Cerebellar nuclear complex (tissue), 1 donor: ENCODE measurements at places on chromosomes 13 and 19.

DNA sequence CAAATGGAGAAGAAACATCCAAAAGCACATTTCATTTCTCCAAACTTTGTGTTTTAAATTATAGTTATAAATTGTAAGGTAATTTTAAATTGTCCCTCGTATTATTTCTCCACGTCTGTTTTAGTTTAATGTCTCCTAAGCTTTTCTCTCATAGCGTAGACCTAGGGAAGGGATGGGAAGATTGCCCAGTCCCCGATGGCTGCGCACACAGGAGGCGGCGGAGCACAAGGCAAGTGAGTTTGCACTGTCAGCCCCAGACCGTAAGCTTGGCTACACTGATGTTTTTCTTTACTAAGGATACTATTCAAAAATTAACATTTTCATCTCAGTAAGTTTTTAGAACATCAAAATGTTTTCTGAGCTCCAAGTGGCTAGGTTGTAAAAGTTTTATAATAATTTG, 72.3 kb downstream of the GPR12 start:
- no peak for DNase-seq

- no peak for DNase-seq
These were observed 1301.6 kb downstream of the UQCRFS1 start for GRCh38 chr19:27911122-27911898.

DNA sequence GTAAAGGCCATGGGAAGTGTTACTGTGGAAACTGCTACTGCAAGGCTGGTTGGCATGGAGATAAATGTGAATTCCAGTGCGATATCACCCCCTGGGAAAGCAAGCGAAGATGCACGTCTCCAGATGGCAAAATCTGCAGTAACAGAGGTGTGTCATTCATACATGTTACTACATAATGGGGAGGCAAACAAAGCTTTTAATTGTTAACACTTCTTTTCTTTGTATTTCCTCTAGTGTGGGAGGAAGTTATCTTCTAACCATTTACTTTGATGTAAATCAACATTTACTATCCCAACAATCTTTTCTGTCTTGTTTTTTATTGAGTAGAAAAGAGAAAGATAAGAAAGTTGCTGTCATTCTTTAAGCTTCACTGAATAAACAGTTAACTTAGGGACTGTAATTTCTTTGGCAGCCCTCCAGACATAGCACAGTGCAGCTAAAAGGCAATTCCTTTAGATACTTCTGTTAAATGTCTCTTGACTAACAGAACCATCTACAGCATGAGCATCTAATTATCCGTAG, 126.9 kb downstream of the ITGBL1 start:
- DNase-seq, result no peak

- DNase-seq, result no peak
These were observed 17.4 kb downstream of the PIP5K1C start for GRCh38 chr19:3682741-3683404.

DNA sequence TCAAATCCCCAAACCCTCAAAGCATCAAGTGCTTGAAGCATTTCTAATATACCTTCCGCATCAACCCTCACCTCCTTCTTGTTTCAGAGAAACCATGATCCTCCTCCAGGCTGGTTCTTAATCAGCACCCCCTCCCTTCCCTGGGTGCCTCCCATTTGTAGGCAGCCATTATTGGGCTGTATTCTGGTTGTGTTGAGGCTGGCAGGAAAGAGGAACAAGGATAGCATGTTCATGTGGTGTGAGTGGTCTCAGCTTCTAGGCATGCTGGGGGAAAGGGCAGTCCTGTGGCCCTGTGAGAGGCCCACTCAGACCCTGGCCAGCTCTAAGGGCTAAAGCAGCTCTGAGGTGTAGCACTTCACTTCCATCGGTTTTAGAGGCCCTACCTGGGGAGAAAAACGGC, 18.9 kb upstream of the TRIM13 start:
- DNase-seq, result no peak

DNA sequence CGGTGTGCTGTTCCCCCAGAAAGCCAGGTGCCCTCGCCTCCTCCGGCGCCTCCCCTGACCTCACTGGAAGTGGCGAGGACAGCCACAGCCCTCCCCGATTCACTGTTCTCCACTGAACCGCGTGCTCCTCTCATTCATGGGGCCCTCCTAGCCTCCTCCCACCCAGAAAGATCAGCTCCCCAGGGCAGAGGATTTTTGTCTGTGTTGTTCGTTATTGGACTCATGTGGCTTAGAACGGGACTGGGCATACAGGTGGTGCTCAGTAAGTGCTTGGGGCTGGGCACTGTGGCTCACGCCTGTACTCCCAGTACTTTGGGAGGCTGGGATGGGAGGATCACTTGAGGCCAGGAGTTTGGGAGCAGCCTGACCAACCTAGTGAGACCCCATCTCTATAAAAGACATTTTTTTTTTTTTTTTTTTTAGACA, 3.8 kb downstream of the PRTN3 start:
- DNase-seq, result no peak

DNA sequence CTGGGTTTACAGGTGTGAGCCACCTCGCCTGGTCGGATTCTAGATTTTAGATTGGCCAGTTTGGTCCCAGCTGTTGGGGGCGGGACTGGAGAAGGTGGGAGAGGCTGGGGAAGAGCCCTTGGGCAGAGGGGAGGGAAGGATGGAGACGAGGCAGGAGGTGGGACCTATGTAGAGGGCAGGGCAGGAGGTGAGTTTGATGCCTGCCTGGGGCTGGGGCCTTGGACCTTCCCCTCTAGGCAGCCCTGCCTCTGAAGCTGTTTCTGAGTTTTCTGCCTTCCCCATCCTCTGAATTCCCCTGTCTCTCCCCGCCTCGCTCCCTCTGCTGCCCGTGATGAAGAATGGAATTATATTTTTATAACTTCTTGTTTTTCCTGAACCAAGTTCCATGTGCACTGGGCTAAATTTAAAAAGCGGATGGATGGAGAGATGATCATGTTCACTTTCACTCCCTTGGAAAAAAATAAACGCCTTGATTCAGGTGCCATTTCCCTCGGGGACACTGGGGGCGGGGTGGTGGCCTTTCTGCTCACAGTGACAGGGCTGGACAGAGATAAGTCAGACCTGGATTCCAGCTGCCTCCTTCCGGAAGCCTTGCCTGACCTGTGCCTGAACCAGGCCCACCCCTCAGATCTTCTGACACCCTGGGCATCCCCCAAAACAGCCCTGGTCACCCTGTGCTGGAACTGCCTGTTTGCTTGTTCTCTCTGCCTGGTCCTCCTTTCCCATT, 16.5 kb upstream of the TNFAIP8L1 start:
- DNase-seq, result no peak

DNA sequence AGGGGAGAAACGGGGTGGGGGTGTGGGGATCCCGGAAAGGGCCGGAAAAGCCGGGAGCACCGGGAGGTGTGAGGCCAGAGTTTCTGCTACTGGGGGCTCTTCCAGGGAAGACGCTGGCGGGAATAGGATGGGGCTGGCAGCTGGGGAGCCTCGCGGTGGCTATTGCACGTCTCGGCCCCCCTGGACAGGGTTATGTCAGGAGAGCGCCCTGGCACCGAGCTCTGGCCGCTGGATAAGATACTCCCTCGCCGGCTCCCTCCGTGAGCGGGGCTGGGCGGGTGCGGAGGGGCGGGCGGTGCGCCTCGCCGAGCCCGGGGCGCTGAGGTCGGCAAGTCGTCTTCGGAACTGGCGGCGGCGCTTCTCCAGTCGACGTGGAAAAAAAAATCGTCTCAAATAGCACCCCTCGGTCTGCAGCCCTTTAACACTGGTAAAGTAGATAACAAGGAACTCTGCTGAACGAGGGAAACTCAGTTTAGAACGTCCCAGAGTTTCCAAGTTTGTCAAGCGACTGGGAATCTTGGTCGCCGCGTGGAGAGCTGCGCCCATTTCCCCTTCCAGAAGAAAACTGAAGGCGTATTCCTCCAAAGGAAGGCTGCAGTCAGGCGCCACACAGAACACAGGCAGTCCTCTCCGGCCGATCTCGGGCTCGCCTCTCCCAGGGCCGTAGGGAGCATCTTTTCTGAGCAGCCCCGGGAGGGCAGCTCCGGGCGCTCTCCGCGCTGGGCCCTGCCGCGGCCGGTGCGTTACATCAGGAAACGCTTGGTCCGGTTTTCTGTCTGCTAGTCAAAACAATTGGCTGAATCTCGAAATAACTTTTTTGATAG, 115.1 kb downstream of the KCNRG start:
- no peak for DNase-seq

GRCh38 chr19:45402298-45403061, 2.4 kb downstream of the PPP1R13L start:
- DNase-seq, result no peak

GRCh38 chr19:20513189-20513904, 52.2 kb downstream of the ZNF737 start:
- DNase-seq, result no peak

- no peak for DNase-seq
These were observed 25.2 kb upstream of the ATP11A start for GRCh38 chr13:112664501-112665203.

DNA sequence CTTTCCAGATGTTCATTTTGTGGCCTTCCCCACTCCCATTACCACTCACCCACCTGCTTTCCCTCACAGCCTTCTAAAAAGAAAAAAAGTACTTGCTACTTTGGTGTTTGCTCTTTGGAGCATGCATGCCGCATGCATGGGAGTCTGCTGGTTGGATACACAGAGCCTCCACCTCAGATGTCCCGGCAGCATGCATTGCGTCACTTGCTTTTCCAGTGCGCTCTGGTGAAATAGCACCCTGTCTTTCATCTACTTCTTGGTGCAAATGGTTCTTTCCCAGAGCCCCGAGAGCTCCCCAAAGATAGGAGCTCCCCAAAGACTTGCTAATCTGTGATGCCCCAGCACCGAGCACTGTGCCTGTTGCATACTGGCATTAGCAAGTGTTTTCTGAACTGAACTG, 333.2 kb upstream of the ZNF507 start:
- DNase-seq, result no peak

DNA sequence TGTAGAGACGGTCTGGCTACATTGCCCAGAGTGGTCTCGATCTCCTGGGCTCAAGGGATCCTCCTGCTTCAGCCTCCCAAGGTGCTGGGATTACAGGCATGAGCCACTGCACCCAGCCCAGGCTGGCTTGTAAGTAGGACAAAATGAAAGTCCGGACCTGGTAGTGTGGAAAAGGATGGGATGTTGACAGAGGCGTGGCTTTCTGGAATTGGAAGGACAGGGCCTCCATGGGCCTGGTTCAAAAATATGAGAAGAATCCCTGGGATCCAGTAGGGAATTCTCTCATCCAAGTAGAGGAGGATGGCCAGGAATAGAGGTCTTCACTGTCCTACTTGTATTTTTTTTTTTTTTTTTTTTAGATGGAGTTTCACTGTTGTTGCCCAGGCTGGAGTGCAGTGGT, 64.9 kb downstream of the TRPM4 start:
- DNase-seq, result no peak

DNA sequence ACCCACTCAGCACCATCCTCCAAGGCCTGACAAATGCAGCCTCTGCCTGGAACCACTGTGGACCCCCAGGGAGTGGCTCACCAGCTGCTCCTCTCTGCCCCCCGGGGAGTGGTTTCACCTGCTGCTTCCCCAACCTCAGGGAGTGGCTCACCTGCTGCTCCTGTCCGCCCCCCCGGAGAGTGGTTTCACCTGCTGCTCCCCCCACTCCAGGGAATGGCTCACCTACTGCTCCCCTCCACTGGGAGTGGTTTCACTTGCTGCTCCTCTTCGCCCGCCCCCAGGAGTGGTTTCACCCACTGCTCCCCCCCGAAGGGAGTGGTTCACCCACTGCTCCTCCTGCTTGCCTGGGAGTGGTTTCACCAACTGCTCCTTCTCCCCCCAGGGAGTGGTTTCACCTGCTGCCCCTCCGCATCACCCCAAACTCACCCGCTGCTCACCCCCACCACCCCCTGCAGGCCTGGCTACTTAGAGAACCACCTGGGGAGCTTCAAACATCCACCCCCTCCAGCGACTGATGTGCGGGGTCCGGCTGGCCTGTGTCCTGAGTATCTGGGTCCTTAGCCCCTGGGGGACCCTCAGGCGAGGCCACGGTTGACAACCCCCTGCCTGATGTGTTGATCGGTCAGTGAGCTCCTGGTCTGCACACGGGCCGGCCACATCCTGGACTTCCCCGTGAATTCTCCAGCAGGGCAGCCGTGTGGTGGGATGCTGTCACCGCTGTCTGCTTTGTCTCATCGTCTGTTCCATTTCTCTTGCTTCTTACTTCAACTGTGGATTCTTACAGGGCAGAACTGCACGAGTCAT, 14.6 kb upstream of the TMEM255B start:
- no peak for DNase-seq

DNA sequence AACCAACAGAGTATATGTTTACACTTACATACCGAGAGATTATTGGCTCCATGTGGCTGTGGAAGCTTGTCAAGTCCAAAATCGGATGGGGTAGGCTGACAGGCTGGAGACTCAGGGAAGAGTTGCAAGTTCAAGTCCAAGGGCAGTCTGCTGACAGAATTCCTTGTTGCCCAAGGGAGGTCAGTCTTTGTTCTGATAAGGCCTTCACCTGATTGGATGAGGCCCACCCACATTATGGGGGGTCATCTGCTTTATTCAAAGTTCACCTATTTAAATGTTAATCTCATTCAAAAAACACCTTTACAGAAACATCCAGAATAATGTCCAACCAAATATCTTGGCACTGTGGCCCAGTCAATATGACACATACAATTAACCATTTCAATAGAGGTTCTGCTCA, 452.4 kb downstream of the KLF12 start:
- DNase-seq, result no peak

GRCh38 chr19:1956868-1957492, 16.0 kb downstream of the CSNK1G2 start:
- DNase-seq, result no peak
